ENCODE measurements at places on chromosomes 12 and 14. TPM values are rescaled to one million over a fixed set of nuclear protein-coding genes. Genes with fewer than 3 reads are reported as not detected.

Gene COL2A1
- under 0.01 TPM for total RNA-seq

Gene MDM1
- total RNA-seq: 7.4 TPM

Gene SOCS2
- total RNA-seq: 39.0 TPM

Gene CRACR2A
- total RNA-seq: 13.1 TPM

Gene MIP
- not detected for total RNA-seq

Gene TAS2R8
- not detected for total RNA-seq

Gene SERPINA10
- 0.17 TPM for total RNA-seq

Gene CEP128
- 1.8 TPM for total RNA-seq

Gene KRT72
- not detected for total RNA-seq

Gene MANSC1
- total RNA-seq: 3.0 TPM

Gene KRT6B
- total RNA-seq: not detected

Gene BLTP3B
- total RNA-seq: 45.5 TPM

Gene MANSC4
- total RNA-seq: not detected

Gene ALG10B
- 6.0 TPM for total RNA-seq

Gene RFX4
- not detected for total RNA-seq
